A172 (cell line): ENCODE measurements at places on chromosomes 16 and 17. TPM values are rescaled to one million over a fixed set of nuclear protein-coding genes. Genes with fewer than 3 reads are reported as not detected.
A peak's percentile ranks its signal among the peaks of the same experiment; 100 is the strongest.

DNA sequence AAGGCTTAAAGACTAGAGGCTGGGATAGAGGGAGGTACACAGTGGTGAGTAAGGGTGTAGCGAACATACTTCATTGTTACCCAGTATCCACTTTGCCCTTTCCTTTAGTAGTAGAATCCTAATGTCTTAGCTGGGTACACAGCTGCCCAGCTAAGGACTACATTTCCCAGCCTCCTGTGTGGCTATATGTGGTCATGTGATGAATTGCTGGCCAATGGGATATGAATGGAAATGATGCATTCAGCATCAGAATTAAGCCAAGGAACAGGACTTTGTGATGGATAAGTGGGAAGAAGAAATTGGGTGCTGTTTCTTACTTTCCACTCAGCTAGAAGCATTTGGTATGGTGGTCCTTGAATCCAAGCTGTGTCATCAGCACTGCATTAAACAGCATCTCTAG lies 55.9 kb downstream of the FOXL1 start:
- DNase-seq: peak; percentile 49

DNA sequence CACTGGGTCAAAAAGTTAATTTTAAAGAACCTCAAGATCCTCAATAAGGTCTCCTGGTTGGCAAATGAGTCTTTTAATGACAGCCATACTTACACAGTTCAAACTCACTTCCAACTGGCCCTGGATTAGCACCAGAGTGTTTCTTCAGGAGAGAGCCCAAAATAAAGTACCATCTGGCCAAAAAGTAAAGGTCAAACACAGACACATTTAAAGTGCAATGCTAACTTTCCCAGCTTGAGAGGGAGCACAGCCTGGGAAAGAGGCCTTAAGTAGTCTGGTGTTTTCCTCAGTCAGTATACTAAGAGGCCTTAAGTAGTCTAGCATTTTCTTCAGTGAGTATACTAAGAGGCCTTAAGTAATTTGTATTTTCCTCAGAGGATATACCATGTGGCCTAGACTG lies 46.6 kb upstream of the ERN1 start:
- DNase-seq: no peak

GRCh38 chr16:56848029-56848936 lies 16.7 kb upstream of the SLC12A3 start:
- peak; percentile 89 for DNase-seq

GRCh38 chr17:28057731-28058246 lies 15.3 kb downstream of the NLK start:
- DNase-seq: no peak

GRCh38 chr17:2701996-2702741 lies 9.4 kb downstream of the CLUH start:
- no peak for DNase-seq

- DNase-seq: no peak
Observed at GRCh38 chr17:67021196-67021595, 23.2 kb upstream of the CACNG1 start.

GRCh38 chr17:73101031-73101430 lies 8.5 kb upstream of the SLC39A11 start:
- no peak for DNase-seq

GRCh38 chr16:87436225-87437172 lies 44.4 kb downstream of the MAP1LC3B start:
- peak; percentile 41 for DNase-seq

GRCh38 chr17:29107084-29107483 lies 64.1 kb downstream of the PIPOX start:
- peak; percentile 22 for DNase-seq

GRCh38 chr16:56288019-56288418 lies 96.7 kb downstream of the GNAO1 start:
- no peak for DNase-seq

GRCh38 chr16:30395155-30395991 lies at the start of gene ZNF48:
Gene ZNF48 (plus strand): TSS chr16:30395420. CDS start chr16:30395795, 375 bp downstream.
- DNase-seq: peak; percentile 68

DNA sequence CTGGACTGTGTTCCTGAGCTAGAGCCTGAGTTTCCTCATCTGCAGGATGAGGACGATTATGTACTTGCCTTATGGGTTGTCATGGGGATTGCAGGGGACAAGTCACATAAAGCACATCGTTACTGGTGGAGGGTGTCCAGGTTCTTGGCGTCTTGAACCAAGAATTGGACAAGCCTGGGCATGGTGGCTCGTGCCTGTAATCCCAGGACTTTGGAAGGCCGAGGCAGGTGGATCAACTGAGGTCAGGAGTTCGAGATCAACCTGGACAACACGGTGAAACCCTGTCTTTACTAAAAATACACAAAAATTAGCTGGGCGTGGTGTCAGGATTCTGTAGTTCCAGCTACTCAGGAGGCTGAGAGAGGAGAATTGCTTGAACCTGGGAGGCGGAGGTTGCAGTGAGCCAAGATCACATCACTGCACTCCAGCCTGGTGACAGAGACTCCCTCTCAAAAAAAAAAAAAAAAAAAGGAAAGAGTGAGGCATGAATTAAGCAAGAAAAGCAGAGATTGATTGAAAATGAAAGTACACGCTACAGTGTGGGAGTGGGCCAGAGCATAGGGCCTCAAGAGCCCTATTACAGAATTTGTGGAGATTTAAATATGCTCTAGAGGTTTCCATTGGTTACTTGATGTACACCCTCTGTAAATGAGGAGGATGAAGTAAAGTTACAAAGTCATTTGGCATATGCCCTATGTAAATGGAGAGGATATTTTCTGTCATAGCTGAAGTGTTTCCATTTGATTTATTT lies 30.7 kb downstream of the ADGRG5 start:
- DNase-seq: no peak

DNA sequence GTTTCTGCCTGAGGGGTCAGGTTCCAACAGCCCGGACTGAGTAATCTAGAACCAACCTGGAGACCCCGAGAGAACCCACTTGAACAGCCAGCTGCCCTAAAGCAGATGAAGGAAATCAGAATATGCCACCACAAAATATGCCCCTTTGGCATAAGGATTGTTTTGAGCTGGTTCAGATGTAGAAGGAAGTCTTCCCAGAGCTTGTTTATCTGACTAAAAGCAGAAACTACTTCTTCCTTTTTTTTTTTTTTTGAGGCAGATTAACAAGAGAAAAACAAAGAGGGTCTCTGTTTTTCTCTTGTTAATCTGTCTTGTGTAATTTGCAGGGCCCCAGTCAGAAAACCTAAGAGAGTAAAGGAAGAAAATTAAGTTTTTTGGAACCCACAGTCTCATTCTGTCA lies 53.0 kb downstream of the PECAM1 start:
- DNase-seq: no peak

Gene TTLL6
- total RNA-seq: 0.02 TPM in 1 of 2 replicates, not detected in the other

Gene TEX14
- 0.02 and 0.19 TPM in 2 replicates for total RNA-seq

Gene NLE1
- total RNA-seq: 16.8 and 20.3 TPM in 2 replicates

Gene KRT27
- not detected in 2 replicates for total RNA-seq

Gene CD300H
- not detected in 2 replicates for total RNA-seq

Gene CES5A
- not detected in 2 replicates for total RNA-seq

Gene CAMTA2
- total RNA-seq: 2.4 and 7.1 TPM in 2 replicates
